ENCODE measurements at places on chromosomes 2 and 18. TPM values are rescaled to one million over a fixed set of nuclear protein-coding genes. Genes with fewer than 3 reads are reported as not detected.

Gene ARMC9
- 12.3 TPM for total RNA-seq

Gene CXCR1
- total RNA-seq: not detected

Gene GRB14
- total RNA-seq: not detected

Gene SGO2
- 23.2 TPM for total RNA-seq

Gene ALPG
- total RNA-seq: not detected

Gene AP1S3
- 2.2 TPM for total RNA-seq

Gene PLCL1
- 0.17 TPM for total RNA-seq

Gene LRRTM1
- not detected for total RNA-seq

Gene IL18R1
- 1.3 TPM for total RNA-seq

Gene GALNT5
- total RNA-seq: 9.5 TPM

Gene DYNC1I2
- total RNA-seq: 99.0 TPM

Gene C18orf54
- total RNA-seq: 3.7 TPM

Gene FRZB
- total RNA-seq: 1.2 TPM

Gene PROKR1
- not detected for total RNA-seq

Gene CHRND
- not detected for total RNA-seq

Gene SH3BP4
- total RNA-seq: 62.1 TPM

Gene PROM2
- total RNA-seq: 0.17 TPM

Gene CGREF1
- total RNA-seq: 1.5 TPM

Gene CRYBA2
- not detected for total RNA-seq

Gene PRSS56
- not detected for total RNA-seq

Gene TGFBRAP1
- 9.8 TPM for total RNA-seq

Gene COPS8
- total RNA-seq: 179 TPM

Gene NEU2
- not detected for total RNA-seq

Gene FAM228A
- 1.5 TPM for total RNA-seq

Gene FEV
- not detected for total RNA-seq

Gene ABCG5
- not detected for total RNA-seq

Gene SP5
- not detected for total RNA-seq

Gene AKAIN1
- total RNA-seq: not detected

Gene ZC3H6
- total RNA-seq: 1.3 TPM

Gene LHCGR
- total RNA-seq: not detected

Gene MROH2A
- not detected for total RNA-seq

Gene GKN2
- not detected for total RNA-seq

Gene R3HDM1
- total RNA-seq: 11.1 TPM

Gene DSG4
- total RNA-seq: not detected

Gene UBR3
- total RNA-seq: 10.4 TPM

Gene CCDC195
- total RNA-seq: not detected

Gene EVA1A
- total RNA-seq: 28.4 TPM

Gene GBX2
- total RNA-seq: not detected

Gene ZNF516
- total RNA-seq: 19.3 TPM

Gene GALNT13
- 0.15 TPM for total RNA-seq

Gene RUFY4
- total RNA-seq: not detected

Gene COL3A1
- 652 TPM for total RNA-seq

Gene DIPK1C
- not detected for total RNA-seq

Gene AQP12A
- total RNA-seq: not detected

Gene STK39
- 11.7 TPM for total RNA-seq

Gene LYG2
- total RNA-seq: not detected

Gene OTOS
- not detected for total RNA-seq

Gene C2orf66
- total RNA-seq: not detected

Gene FHOD3
- 2.9 TPM for total RNA-seq

Gene LINC00305
- total RNA-seq: not detected

Gene LIMS1
- total RNA-seq: 52.0 TPM

Gene LAMA3
- 1.3 TPM for total RNA-seq

Gene SDC1
- 37.7 TPM for total RNA-seq

Data from bronchus fibroblast of lung (primary cell).